ENCODE measurements at places on chromosomes 16 and 17.

DNA sequence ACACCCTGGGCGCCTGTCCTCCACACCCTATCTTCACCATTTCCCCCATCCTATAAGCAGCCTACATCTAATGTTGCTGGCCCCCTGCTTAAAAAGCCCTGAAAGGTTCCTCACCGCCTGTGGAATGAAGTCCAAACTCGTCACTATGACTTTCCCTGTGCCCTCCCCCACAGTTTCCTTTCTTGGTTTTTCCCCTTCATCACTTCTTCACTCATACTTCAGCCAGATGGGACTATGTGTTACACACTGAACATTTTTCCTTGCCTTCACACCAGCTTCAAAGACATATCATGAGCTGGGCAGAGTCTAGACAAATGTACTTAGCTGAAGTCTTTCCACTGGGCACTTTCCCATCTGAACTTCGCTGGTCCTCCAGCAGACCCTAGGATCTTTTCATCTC is 1.5 kb upstream of the MARCHF10 start:
- DNase-seq = no peak

- no peak for DNase-seq
Observed at GRCh38 chr17:41655611-41656111, 31.3 kb upstream of the KRT17 start.

GRCh38 chr16:78127130-78127529 is 27.7 kb downstream of the WWOX start:
- no peak for DNase-seq

DNA sequence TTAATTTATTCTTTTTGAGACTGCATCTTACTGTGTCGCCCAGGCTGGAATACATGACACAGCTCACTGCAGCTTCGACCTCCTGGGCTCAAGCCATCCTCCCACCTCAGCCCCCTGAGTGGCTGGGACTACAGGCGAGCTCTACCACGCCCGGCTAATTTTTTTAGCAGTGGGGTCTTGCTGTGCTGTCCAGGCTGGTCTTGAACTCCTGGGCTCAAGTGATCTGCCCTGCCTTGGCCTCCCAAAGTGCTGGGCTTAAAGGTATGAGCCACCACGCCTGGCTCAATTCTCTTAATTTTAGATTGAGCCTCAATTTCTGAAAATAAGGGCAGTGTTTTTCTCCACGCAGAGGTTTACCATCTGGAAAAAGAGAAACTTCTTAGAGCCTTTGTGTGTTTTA is 41.1 kb downstream of the ZNF750 start:
- no peak for DNase-seq

DNA sequence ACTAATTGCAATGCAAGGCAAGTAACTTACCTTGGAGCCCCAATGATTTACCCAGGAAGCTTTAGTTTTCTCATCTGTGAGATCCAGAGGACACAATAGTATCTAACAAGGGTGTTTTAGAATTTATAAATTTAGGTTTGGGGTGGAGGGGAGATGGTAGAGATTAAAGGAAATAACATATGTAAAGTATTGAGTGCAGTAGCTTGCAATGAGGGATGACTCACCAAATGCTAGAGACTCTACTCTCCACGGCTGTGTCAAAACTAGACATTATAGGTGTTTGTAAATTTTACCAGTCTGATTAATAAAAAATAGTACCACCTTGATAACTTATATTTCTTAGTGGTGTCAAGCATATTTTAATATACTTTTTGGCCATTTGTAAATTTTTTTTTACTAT is 3.7 kb upstream of the ABCA9 start:
- DNase-seq = no peak

DNA sequence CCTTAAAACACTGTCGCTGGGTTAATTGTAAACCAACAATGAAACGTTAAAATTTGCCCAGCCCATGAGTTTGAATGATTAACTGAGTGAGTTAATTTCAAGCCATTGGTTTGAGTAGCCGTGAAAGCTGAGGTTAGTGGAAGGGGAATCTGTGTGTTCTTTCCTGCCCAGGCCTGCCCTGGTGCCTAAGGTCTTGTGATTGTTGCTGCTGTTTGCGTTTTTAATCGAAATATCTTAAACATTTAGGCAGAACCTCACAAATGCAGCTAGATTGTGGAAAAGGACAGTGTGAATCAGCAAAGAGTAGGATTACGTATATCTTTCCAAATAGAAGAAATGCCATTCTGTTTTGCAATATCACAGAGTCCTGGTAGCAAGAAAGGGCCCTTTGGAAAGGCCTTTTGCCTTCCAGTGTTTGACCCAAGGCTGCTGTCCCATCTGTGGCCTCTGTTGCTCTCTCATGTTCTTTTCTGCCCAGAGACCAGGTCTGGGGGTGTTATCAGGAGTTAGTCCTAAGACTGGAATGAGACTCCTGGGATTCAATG is 113.8 kb downstream of the MSI2 start:
- no peak for DNase-seq

GRCh38 chr16:78458588-78458987 is 359.1 kb downstream of the WWOX start:
- DNase-seq = no peak

DNA sequence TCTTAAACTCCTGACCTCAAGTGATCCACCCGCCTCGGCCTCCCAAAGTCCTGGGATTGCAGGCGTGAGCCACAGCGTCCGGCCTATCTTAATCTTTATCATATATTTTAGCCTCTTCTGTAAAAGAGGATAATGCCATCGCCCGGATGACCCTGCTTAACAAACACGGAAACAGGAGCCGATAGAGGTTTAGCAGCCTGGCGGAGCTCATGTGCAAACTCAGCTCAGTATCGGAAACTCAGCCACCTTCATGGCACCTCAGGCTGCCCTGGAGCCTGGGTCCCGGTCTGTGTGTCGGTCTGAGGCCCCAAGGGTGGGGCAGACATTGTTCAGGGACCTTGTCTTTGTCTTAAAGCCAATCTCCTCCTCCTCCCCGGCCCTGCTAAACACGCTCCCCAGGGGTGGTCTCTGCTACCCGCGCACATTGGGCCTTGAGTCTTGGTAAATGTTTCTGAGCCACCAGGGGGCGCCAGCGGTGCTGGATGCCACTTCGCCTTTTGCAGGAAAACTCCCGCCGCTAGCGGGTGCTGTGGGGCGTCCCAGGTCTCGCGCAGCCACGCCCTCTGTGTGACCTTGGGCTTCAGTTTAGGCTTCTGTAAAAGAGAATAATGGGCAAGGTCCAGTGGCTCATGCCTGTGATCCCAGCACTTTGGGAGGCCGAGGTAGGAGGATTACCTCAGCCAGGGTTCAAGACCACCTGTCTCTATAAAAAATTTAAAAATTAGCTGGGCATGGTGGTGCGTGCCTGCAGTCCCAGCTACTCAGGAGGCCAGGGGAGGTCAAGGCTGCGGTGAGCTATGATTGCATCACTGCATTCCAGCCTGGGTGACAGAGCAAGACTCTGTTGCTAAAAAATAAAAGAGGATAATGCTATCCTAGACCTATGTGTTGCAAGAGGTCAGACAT is 2.7 kb downstream of the CETP start:
- peak; percentile 99 for DNase-seq

- no peak for DNase-seq
Observed at GRCh38 chr16:5789033-5789432, 691.4 kb upstream of the EEF2KMT start.

- DNase-seq = no peak
Observed at GRCh38 chr16:1101573-1102332, 5.7 kb upstream of the C1QTNF8 start.

DNA sequence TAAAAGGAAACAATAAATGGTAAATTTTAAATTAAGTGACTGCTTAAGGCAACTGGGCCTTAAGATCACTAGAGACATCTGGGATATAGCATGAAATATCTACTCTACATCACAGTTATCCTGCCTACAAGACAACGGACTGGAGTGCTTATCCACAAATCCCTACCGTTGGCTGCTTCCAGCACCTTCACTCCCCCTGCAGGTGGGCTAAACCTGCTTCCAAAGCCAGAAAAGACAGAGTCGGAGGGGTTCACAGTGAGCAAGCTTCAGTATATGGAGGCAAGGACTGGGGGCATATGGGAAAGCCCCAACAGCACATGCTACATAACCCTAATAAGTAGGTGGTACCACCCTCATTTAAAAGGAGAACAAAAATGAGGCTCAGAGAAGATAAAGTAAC is 45.3 kb downstream of the GRIN2A start:
- no peak for DNase-seq

- DNase-seq = no peak
Observed at GRCh38 chr17:6110088-6110487, 39.9 kb downstream of the WSCD1 start.

DNA sequence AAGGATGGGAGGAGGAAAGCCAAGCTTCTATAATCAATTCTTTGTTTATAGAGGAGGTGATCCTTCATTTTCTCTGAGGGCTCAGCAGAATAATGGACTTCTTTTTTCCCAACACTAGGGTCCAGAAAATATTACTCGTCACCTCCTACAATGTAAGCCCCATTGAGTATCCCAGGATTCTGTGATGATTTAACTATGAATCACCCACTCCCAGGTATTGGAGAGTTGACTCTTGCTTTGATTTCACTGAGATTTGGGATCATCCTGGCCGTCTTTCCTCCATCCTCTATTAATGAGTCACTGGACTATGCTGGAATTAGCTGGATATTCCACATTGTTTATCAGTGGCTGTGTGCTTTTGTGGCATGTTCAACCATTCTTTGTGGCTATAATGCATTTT is 452.0 kb downstream of the NPIPA7 start:
- DNase-seq = no peak

DNA sequence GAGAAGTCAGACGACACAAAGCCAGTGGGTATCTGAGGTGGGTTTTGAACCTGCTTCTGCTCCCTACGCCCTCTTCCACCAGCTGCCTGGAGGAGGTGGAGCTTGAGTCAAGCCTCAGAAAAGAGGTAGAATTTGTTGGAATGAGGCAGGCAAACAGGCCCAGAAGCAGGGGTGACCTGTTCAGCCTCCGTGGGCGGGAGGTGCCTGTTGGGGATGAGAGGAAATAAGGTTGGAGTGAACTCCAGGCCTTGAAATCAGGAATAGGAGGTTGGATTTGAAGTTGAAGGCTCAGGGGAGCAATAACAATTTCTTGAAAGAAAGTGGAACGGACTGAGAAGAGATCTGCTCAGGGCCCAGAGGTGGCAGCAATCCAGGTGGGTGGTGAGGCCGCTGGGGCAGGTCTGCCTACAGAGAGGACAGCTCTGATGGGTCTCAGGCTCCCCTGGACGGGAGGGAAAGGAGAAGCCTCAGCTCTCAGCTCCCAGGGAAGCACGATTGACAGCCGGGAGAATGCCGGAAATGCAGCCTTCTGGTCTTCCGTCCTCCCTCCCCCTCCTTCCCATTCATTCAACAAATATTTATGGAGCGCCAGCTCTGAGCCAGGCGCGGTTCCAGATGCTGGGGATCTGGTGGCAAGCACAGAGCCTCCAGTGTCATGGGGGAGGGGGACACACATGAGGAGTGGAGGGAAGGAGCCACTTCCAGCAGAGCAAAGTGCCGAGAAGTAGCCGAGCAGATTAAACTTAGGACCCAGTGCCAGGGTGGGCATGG is 61.9 kb upstream of the CIBAR2 start:
- DNase-seq = no peak

- DNase-seq = no peak
Observed at GRCh38 chr16:52568983-52569690, 22.2 kb upstream of the TOX3 start.

GRCh38 chr17:66438101-66438500 is 135.7 kb downstream of the PRKCA start:
- DNase-seq = no peak

DNA sequence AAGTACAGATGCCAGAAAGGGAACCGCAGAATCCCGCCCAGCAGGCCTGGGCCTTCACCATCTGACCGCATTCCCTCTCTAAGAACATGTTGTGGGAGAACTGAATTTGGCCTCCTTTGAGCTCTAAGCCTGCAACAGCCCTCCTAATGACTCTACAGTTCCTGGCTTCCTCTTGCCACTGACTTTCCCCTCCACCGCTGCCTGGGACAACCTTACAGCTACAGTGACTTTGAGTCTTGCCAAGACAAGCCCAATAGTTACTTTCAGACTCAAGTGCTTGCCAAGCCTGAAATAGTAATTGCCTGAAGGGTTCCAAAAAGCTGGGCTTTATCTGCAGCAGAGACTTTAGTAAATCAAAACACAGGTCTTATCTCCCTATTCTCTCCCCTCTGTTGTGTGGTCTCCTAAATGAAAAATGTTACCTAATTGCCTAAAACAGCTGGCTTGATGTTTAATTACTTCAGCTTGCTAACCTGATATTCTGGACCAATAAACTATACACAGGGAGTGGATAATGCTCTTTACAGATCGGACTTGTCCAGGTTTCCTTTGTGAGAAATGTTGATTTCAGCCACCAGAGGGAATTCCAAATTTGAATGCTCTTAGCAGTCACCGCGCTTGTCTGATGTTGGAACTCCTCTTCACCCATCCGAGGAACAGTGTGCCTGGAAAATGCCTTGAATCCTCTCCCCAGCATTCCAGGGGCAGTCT is 85.1 kb upstream of the TBX2 start:
- no peak for DNase-seq

GRCh38 chr17:32903774-32904673 is 23.9 kb upstream of the TMEM98 start:
- DNase-seq = peak; percentile 9

- no peak for DNase-seq
Observed at GRCh38 chr17:55002458-55002857, 33.9 kb downstream of the STXBP4 start.

- DNase-seq = no peak
Observed at GRCh38 chr17:2937331-2938003, 125.9 kb downstream of the OR1D5 start.

DNA sequence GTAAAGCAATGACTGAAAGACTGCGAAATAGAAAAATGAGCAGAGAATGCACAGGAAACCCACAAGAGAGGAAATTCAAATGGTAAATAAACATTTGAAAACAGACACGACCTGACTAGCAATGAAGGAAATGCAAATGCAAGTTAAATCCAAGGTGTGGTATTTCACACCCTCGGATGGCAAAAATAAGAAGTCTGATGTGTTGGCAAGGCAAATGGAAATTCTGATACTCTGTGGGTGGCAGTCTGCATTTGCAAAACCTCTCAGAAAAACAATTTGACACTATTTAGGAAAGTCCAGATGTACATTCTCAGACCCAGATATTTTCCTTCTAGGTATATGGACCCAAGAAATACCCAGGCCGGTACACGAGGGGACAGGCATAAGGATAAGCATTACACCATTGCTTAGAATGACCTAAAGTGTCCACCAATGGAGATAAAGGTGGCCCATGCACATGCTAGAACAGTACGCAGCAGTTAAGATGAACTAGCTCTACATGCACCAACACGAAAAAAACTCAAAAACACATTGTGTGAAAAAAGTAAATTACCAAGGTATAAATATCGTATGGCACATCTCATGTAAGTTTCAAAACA is 116.7 kb downstream of the GAS7 start:
- DNase-seq = no peak

DNA sequence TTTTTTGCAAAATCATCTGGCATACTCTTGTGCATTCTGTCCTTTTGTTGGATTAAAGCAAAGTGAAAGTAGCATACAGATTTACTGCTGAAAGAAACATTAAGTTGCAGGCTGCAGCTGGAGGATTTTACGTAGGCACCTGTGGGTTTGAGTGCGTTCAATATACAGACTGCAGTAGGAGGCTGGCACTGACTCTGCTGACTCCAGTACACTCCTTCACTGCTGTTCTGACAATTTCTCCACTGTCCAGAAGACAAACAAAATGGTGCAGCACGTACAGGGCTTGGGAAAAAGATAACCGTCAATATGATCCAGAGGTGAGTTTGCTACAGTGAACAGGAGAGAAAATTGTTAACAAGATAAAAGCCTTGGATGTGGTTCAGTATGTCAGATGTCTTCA is 73.3 kb downstream of the TANC2 start:
- no peak for DNase-seq

Data from stimulated activated CD4-positive, alpha-beta T cell treated with anti-CD3 and anti-CD28 coated beads, Interleukin-2, amount 100 ng/mL, for 48 hours (primary cell).